ENCODE measurements at places on chromosomes 5 and 9.

GRCh38 chr5:176662371-176663333, 15.4 kb downstream of the TSPAN17 start:
- DNase-seq, result no peak

GRCh38 chr5:171999877-172000276, 6.6 kb downstream of the FBXW11 start:
- DNase-seq, result no peak

- no peak for DNase-seq
These were observed 91.9 kb upstream of the GABRP start for GRCh38 chr5:170691657-170692056.

DNA sequence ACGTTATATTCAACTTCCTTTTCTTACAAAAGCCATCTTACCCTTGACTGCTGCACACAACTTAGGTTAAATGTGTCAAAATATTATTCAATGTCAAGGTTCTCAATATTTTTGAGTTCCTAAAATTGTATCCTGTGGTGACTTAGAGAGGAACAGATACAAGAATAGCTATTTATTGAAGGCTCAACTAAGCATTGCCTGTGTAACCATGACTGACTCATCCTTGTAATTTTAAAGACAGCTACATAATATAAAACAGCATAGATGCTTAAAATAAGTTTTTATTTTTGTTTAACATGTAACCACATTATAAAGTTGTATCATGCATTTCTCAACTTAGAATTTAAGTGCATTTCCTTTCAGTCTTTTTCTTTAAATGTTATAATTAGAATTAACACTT, 312.9 kb upstream of the RGMB start:
- no peak for DNase-seq

- no peak for DNase-seq
These were observed 217.5 kb upstream of the OTULINL start for GRCh38 chr5:14364096-14364495.

GRCh38 chr5:177546258-177546741, 8.1 kb downstream of the FAM193B start:
- DNase-seq, result no peak

- DNase-seq, result no peak
These were observed 2.8 kb downstream of the MCCC2 start for GRCh38 chr5:71589903-71590302.

DNA sequence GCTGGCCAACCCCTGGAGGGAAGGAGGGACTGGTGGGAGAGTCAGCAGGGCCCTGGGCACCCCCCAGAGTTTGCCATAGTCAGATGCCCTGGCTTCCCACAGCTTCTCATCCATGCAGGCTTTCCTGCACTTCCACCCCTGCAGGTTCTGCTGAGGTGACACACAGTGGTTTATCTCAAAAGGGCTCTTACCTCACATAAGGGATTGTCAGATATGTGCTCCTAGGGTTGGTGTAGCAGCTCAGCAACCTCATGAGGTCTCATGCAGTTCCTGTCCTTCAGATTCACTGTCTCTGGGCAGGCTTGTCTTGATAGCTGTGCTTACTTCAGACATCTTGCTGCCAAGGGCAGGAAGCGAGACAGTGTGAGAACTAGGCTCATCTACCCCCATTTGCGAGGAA, 143.4 kb downstream of the KDM4C start:
- DNase-seq, result no peak

DNA sequence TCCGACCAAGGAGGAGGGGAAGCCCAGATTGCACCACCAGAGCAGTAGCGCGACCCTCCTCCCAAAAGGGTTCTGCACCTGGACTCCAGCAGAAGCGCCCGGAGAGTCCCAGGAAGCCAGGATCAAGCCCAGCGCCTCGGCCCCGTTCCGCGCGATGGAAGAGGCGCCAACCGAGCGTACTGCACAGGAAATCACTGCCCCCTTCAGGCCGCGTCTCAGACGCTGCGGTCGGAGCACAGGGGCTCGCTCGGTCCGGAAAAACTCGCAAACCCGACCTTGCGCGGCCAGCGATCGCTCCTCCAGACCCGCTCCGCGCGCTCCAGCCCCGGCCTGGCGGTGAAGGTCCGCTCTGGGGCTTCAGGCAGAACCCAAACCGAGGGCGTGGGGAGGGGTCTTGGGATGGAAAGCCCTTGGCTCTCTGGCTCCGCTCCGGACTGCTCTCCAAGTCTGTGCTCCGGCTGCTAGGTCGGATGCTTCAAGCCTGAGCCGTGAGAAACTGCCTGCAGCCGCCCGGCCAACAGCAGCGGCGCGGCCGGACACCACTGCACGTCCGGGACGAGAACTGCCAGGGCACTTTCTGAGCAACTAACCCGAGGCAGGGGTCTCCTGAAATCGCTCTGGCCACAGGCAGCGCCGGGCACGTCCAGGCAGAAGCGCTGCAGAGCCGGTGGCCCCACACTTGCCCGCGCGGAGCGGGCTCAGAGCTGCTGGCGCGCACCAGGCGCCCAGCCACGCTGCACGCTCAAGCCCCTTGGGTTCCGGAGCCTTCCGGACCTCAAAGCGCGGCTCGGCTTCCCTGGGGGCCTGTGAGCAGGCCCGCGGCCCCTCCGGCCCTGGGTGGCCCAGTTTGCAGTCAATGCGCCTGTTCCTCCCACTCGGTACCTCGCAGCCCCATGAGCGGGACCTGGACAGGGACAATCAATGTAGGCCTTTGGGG, 1.3 kb downstream of the GABBR2 start:
- no peak for DNase-seq

Data from stimulated activated CD8-positive, alpha-beta memory T cell treated with anti-CD3 and anti-CD28 coated beads, Interleukin-2, amount 100 ng/mL, for 1 hour (primary cell).